Stimulated activated CD8-positive, alpha-beta memory T cell treated with anti-CD3 and anti-CD28 coated beads, Interleukin-4, amount 100 ng/mL, for 4 hours (primary cell): ENCODE measurements at places on chromosomes 4 and X.

DNA sequence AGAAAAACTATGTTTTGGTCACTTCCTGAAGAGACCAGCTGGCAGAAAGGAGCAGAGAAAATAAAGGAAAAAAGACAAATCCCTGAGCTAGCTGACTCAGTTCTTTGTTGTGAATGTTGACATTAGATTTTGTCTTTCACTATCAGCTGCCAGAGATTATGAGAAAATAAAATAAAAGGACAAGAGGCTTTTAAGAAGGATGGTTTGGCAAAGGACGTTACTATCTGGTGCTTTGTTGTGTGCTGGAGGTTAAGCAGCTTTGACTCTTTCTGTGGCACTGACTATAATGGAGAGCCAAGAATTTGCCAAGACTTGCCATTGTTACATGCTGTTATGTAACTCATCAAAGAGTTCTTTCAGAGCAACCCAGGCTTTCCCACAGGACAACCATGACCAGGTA lies 12.1 kb downstream of the ASB5 start:
- no peak for DNase-seq

- no peak for DNase-seq
Observed at GRCh38 chr4:53040459-53040815, 178.3 kb downstream of the RASL11B start.

- no peak for DNase-seq
Observed at GRCh38 chr4:154559494-154560418, 3.1 kb upstream of the FGB start.

- DNase-seq = no peak
Observed at GRCh38 chrX:74179990-74180389, 124.0 kb upstream of the ZCCHC13 start.

DNA sequence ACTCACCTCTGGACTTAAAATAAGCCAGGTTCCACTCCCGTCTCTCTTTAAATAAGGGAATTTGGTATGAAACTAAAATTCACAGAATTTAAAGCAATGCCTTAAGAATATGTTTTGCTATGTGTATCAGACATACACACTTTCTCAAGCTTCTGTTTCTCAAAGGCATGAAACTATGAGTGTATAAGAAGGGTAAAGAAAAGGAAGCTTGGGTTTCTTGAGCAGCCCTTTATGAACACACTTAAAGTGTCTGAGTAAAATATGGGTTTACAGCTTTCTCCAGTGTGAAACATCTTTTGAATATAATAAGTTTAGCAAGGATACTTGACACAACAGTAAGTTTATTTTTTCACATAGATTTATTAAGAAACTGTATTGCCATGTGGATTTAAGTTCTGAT lies 370.5 kb downstream of the TMA16 start:
- DNase-seq = no peak

- DNase-seq = no peak
Observed at GRCh38 chr4:75718529-75718928, 5.8 kb upstream of the USO1 start.

DNA sequence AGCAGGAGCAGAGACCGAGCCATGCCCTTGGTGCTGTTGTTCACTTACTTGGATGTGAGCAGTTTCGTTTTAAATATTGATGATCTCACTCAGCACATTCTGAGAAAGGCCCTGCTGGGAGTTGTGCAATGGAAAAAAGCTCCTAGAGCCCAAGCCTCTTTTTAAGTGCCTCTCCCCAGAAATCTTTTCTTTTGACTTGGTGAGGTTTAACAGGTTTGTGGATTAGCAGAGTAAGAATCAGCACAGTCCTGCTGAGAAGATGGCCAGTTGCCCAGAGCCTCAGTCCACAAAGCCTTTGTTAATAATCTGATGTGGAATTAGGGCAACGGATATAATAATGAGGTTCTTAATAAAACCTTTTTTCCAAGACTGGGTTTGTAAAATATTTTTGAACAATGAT lies 157.5 kb upstream of the ATP6AP2 start:
- DNase-seq = no peak

DNA sequence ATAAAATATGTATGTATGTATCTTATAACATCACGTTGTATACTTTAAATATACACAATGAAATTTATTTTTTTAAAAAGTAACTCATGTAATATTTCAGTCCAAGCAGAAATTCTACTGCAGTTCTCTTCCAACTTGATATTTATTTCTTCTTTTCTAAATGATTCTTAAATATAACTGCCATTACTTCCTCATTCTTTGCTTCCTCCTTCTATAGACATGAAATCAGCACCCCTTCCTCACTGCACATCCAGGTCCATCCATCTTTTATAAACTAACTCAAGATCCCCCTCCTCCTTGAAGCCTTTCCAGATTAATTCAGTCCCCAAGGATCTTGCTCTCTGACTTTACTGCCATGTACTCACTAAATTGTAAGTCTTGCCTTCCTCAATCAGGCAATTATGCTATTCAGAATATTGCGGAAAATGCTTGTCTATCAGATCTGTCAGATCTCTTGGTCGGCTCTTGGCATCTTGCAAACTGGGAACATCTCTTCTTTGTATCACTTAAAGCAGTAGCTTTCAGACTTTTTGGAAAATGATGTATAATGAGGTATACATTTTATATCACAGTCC lies 3.7 kb downstream of the GPRIN3 start:
- DNase-seq = no peak

DNA sequence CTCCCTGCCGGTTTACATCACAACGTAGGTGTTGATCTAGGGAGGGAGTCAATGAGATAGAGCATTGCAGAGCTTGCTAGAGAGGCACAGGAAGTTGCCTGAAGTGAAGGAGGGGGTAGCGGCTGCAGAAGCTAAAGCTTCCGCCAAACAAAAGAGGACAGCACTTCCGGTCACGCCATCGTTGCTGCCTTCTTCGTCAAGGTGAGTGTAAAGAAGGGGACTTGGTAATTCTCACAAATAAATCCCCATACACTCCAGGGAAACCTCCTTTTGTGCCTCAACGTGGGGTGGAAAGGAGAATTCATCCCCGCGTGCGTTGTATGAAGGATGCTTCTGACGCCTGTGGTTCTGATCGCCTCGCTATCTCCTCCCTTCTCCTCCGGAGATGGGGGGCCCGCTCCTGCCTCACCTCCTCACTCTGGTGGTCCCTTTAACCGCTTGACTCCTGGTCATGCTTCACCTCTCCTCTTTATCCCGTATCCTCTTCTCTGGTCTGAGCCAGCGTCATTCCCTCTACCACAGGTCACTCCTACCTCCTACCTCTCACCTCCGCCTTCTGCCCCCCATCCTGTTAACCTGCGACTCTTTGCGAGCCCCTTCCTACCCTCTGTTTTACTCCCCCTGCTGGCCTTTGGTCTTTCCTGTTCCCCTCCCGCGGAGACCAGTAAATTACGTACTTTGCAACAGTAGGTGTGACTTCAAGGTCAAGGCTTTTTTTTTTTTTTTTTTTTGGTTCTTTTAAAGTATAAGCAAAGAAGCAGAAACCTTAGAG lies 59.9 kb downstream of the GSPT2 start:
- DNase-seq = peak; percentile 28
